SK-N-SH (cell line): ENCODE measurements at places on chromosomes 2 and 18.
A peak's percentile ranks its signal among the peaks of the same experiment; 100 is the strongest.

GRCh38 chr2:232516551-232516950 lies 3.6 kb upstream of the PRSS56 start:
- DNase-seq = no peak

- no peak for DNase-seq
Measured at GRCh38 chr18:2956056-2956455, 56.9 kb downstream of the LPIN2 start.

- peak; percentile 2 for DNase-seq
Measured at GRCh38 chr2:220076734-220077133, 449.3 kb downstream of the SLC4A3 start.

- DNase-seq = no peak
Measured at GRCh38 chr2:43832457-43832856, 6.2 kb downstream of the ABCG5 start.

DNA sequence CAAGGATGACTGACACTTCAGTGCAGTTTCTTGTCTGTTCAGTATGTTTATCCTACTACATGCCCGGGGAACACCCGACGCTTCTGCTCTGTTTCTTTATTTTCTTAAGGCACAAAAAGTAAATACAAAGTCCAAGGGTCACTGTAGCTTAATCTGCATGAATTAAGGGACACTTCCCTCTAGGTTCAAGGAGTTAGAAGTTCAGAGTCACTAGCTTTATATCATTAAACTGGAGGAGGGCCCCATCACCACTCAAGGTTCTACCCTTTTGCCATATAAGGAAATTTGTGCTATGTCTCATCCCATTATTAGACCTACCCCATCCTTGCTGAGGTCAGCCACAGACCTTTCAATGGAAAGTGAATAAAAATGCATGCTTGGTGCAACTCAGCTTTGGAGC lies 27.6 kb upstream of the RMDN2 start:
- no peak for DNase-seq
